ENCODE measurements at places on chromosomes 6 and 20. TPM values are rescaled to one million over a fixed set of nuclear protein-coding genes. Genes with fewer than 3 reads are reported as not detected.
A peak's percentile ranks its signal among the peaks of the same experiment; 100 is the strongest.

DNA sequence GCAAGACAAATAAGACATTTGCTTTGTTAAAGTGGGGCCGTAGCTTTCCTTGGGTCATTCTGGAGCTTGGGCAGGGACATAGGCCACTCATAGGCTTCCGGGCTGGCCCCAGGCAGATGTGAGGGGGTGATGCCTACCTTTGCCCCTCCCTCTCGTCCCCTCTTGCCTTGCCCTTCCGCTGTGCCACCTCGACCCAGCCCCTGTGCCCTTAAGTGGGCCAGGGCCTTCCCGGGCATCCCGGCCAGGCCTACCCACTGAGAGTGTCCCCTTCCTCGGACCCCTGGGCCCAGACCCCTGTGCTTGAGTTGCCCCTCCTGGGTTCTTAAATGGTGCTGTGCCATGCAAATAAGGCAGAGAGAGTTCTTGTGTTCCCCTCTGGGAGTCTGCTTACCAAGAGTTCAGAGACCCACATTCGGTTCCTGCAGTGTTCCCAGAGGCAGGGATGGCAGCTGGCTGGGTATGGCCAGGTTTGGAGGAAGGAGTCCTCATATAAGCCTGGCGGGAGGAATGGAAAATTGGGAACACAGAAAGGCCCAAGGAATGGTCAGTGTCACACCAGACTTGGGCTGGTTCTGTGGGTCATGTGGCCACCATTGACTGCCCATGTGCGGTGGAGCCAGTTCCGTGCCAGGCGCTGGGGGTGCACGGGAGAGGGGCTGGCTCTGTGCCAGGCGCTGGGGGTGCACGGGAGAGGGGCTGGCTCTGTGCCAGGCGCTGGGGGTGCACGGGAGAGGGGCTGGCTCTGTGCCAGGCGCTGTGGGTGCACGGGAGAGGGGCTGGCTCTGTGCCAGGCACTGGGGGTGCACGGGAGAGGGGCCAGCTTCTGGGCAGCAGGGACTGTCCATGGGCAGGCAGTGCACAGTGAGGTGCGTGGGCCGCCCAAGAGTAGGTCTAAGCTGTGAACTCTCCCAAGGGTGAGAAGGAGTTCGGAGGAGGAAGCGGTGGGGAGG is 173.5 kb upstream of the SNX9 start:
- DNase-seq: no peak

DNA sequence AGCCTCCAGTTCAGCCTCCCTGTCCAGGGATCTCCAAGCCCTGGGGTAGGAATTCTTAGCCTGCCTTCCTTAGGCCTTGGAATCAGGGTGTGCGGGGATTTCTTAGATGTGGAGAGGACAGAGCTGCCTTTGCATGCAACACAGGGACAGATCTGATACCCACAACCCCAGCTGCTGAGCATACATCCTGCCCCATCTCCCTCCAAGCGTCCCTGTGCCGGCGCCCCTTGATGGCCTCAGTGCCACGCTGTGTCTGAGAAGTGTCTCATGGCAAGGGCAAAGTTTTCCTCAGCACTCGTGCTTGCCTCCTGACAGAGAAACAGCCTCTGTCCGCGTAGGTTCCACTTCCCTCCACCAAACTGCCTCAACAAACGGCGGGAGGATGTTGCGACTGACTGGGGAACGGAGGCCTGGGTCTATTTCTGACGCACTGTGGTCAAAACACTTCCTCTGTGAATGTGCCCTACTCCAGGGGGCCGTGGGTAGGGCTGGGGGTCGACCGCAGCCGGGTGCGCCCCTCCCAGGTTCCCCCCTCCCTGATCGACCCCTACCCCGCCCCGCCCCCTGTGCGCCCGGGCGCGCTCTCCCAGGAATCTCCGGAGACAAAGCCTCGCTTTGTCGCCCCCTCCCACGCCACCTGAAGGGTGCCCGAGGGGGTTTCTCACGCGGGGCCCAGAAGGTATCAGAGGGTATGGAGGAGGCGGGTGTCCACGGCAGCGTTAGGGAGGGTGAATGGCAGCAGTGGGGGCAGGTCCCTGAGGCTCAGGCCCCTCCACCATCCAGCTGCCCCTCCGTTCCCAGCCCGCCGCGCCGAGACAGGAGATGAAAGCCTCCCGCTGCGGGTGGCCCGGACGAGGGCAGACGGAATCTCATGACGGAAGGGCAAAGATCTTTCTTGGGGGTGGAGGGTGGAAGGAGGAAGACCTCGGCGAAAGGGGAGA is 806 bp downstream of the MICAL1 start:
- no peak for DNase-seq

DNA sequence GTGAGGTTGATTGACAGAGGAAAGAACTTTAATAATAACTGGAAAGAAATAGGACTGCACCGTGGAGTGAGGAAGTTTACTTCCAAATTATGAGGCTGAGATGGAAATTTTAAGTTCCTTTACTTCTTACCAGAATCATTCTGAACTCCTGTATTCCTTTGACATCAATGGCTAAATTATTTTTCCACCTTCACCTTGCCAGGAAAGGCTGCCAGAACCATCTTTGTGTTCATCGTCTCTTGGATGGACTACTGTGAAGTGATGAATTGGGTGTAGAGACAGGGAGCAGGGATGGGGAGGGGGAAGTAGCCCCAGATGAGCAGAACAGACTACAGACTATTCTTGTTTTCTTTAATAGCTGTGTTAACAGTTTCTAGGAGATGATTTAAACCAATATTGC is 102.1 kb upstream of the CEP162 start:
- DNase-seq: no peak

GRCh38 chr6:11424395-11425034 is 113.0 kb upstream of the TMEM170B start:
- DNase-seq: no peak

GRCh38 chr20:49675368-49676151 is 38.1 kb downstream of the B4GALT5 start:
- no peak for DNase-seq

GRCh38 chr6:127458817-127459216 is 372 bp downstream of the KIAA0408 start:
- DNase-seq: peak; percentile 2

DNA sequence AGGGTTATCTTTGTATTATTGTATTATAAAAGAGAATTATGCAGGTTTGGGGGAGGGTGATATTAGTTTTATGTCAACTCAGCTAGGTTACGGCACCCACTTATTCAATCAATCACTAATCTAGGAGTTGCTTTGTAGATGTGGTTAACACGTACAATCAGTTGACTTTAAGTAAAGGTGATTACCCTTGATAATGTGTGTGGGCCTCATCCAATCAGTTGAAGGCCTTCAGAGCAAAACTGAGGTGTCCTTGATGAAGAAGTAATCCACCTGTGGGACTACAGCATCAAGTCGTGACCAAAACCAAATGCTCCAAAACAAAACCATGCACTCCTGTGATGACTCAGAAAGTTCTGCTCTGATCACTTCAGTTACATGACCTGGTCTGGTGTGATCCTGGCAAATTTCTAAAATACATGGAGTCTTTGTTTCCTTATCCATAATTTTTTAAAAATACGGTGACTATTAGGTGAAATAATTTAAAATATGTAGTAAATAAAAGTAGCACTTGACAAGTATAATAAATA is 114.1 kb downstream of the IYD start:
- DNase-seq: no peak

DNA sequence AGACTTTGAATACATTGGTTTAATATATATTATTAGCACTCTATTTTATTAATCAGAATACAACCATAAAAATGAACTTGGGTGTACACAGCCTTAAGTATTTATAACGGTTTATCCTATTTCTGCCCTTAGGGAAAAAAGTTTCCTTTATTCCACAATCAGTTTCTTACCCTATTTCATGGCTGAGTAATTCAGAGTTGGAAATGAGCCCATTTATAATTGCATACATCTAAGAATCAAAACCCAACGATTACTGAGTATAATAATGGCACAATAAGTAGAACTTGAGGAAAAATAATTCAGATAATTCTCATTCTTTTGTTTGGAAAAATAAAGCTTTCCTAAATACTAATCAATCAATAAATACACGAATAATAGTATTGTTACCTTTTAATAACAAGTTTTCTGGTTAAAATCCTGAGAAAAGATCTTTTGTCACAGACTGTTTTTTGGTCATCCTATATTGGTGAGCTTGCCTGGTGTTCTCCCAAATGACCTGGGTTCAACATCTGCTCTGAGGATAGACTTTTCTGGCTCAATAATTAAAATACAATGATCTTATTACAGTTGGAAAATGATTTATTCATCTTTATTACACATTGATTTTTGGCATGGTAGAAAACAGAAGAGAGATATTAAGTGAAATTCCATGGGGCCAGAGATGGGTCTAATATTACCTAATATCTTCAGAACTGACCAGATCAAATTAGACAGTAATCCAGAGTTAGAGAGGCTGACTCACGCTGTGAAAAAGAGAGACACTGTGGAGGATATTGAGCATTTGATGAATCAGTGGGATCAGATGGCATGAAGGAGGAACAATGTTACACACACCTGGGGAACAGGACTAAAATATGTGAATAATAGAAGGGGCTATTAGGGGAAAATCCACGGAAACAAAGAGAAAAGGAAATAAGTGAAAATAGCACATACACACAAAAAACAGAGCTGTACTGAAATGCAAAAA is 162.1 kb upstream of the TBX18 start:
- no peak for DNase-seq

- no peak for DNase-seq
These were observed 33.2 kb downstream of the SERPINB6 start for GRCh38 chr6:2938004-2938631.

DNA sequence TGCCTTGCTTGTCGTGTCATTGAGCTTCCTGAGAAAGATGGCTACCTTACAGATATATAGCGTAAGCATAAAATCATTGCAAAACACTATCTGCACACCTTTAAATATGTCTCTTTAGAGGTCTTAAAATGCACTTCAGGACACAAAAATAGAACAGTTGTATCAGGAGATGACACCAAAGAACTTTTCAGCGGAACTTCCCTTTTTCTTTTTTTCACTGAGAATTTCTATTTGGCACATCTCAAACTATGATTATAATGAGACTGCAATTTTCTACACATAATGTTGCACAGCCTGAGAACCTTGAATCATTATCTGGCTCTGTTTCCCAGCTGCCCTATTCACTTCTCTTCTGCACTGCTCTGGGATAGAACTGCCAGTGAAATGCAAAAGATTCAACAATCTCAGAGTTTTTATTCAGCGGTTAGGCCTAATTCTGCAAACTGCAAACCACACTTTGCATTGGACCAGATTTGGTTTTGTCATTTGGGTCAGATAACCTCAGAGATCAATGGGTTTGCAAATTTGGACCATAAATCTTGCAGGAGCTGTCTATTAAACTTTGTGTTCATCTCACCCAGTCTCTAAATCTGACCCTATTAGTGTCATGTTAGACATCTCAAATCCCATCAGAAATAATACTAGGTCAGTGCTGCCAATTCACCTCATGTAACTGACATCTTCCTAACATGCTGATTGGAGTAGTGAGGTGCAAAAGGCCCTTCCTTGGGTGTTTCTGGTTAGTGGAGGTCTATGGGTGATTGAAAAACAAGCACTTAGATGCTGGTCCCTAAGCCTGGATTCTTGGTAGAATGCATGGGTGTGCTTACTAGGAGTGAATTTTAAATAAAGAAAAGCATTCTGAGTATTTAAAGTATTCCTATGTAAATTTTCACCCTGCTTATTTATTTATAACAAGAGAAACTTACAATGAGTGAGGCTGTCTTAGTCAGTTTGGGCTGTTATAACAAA is 382.7 kb downstream of the UTRN start:
- no peak for DNase-seq

DNA sequence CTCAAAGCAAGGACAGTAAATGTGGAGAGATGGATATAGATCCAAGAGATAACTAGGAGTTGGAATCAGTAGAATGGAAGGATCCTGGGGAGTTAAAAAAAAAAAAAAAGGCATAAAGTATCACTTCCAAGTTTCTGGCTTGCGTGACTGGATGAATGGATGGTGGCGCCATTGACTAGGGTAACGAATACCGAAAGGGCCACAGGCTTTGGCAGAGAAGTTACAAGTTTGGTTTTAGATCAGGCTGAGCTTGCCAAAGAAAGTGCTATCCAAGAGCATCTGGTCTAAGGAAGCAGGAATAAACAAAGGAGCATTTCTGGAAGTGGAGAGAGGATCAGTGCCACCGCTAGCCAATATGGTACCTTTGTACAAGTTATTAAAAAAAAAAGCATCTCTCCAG is 17.5 kb downstream of the L3MBTL1 start:
- DNase-seq: no peak

GRCh38 chr6:106247293-106247692 is 78.3 kb downstream of the ATG5 start:
- DNase-seq: no peak

Gene PRND
- not detected for total RNA-seq

Gene ADGB
- not detected for total RNA-seq

Gene SLX4IP
- 9.5 TPM for total RNA-seq

Gene GPR6
- total RNA-seq: not detected

Gene RUNX2
- 0.09 TPM for total RNA-seq

Gene SLA2
- total RNA-seq: 0.21 TPM

Gene ATP9A
- total RNA-seq: 18.2 TPM

Gene CD93
- total RNA-seq: not detected

Data from neural progenitor cell (in vitro differentiated cells).